GM19239 (cell line): ENCODE measurements at places on chromosomes 1 and 21.

GRCh38 chr1:15834406-15835204 is 12.9 kb upstream of the SPEN start:
- peak; percentile 62 for DNase-seq

- DNase-seq, result no peak
These were observed 99.2 kb downstream of the TPR start for GRCh38 chr1:186275822-186276221.

- no peak for DNase-seq
These were observed 91.1 kb downstream of the EPHB2 start for GRCh38 chr1:22801761-22802160.

DNA sequence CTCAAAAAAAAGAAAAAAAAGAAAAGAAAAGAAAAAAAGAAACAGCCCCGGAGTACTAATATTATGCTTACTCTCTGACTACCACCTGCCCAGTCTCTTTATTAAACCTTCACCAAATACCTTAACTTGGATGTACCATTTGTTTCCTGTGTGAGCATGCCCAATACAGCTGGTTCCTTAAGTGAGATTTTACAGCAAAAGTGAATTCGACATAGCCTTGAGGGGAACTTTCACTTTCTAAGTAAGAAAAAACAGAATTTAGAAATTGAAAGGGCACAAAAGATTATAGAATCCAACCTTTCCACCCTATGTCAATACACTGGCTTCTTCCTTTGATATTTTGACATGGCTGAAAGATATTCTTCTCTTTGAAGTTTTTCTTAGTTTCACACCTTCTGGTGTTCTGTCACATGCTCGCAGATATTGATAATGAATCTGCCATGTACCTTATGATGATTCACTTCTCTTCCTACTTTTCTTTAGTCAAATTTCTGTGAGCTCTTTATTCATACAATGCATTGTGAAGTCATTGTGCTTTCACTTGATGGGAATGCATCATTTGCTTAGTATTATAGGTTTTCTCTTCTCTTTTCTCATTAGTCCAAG is 5.2 kb upstream of the GIPC2 start:
- DNase-seq, result no peak

- no peak for DNase-seq
These were observed 29.6 kb downstream of the CHIA start for GRCh38 chr1:111320066-111320879.

DNA sequence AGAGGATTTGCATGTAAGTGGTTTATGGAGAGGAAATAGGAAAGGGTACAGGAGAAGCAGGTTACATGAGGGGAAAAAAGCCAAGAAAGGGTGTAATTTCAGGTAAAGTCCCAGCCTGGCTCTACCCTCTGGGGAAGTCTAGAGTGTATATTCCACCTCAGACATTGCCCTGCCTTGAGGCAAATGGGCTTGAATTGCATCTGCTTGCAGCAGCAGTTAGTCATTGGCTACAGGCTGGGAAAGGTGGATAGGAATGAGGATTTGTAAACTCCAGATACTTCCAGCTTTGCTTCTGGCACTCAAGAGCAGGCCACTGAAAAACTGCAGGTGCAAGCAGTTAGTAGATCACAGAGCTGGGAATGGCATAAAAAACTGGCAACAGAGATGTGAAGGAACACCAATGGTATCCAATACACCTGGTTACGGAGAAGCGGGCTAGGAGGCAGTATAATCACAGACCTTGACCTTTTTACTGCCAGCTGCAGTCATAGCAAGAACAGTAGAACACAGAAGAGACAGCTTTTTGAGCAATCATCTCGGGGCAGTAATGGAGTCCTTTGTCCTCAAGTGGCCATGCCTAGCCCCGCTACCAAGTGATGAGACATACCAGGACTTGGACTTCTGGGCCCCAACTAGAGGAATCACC is 226.9 kb upstream of the NRIP1 start:
- no peak for DNase-seq

- DNase-seq, result no peak
These were observed 107.0 kb downstream of the CLIC6 start for GRCh38 chr21:34775793-34776192.

GRCh38 chr1:153350321-153350957 is 1.8 kb upstream of the PGLYRP4 start:
- DNase-seq, result no peak

DNA sequence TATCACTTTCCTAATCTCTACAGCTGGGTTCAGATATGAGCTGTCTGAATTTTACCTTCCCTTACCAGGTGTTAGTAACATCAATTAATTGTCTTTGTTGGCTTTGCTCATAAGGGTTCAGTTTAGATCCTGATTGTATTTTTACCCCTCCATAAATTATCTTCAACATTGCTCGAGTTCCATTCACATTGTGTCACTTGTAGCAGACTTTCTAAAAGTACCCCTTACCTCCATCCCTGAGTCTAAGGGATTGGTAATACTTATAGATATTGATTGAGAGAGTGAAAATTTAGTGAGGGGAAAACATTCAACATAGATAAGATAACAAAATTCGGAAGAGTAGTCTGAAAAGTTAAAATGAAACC is 7.3 kb downstream of the RASAL2 start:
- no peak for DNase-seq

GRCh38 chr1:58548371-58548770 is 1.8 kb upstream of the OMA1 start:
- no peak for DNase-seq
